Naive thymus-derived CD8-positive, alpha-beta T cell (primary cell): ENCODE measurements at places on chromosomes 13 and 19.

- DNase-seq: no peak
Measured at GRCh38 chr13:67469623-67470022, 239.5 kb upstream of the PCDH9 start.

GRCh38 chr19:29265436-29265835, 52.5 kb upstream of the UQCRFS1 start:
- DNase-seq: no peak

GRCh38 chr13:26758496-26759157, 2.0 kb downstream of the GPR12 start:
- no peak for DNase-seq

GRCh38 chr19:38389101-38389925, 816 bp downstream of the SPRED3 start:
- no peak for DNase-seq

GRCh38 chr19:3725640-3726310, 17.6 kb downstream of the TJP3 start:
- DNase-seq: no peak

- no peak for DNase-seq
Measured at GRCh38 chr13:112779856-112780604, 90.2 kb downstream of the ATP11A start.

DNA sequence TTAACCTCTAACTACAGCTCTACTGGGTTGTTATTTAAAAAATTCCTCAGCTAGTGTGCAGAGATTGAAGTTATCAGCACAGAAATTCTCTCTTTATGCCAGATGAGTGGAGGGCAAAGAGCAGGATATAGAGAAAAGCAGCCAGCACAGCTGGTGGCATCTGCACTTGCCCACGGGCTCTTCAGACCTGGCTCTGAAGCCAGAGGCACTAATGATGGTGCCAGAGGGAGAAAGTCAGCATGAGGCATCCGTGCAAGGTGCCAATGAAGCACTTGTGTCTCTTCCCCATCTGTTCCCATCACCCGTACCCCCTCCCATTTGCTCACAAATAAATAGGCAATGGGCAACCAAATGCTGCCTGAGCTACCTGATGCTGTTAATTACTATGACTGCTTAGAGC, 138.9 kb downstream of the OLFM4 start:
- no peak for DNase-seq

DNA sequence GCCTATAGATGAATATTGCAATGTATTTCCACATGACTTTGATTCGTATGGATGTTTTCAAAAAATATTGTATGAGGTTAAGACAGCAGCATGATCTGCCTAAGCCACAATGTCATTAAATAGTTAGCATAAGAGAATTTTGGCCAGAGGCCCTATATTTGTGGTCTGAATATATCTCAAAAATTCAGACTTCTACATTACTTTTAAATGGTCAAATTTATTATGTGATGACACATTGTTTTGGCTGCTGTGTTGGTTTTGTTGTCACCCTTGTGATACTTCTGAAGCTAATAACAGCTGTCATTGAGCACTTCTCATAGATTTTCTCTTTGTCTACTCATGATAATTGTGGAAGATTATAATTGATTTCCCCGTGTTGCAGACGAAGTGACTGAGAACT, 288.2 kb downstream of the MYO16 start:
- no peak for DNase-seq

- DNase-seq: peak; percentile 70
Measured at GRCh38 chr19:50556282-50557008, 11.8 kb downstream of the LRRC4B start.

DNA sequence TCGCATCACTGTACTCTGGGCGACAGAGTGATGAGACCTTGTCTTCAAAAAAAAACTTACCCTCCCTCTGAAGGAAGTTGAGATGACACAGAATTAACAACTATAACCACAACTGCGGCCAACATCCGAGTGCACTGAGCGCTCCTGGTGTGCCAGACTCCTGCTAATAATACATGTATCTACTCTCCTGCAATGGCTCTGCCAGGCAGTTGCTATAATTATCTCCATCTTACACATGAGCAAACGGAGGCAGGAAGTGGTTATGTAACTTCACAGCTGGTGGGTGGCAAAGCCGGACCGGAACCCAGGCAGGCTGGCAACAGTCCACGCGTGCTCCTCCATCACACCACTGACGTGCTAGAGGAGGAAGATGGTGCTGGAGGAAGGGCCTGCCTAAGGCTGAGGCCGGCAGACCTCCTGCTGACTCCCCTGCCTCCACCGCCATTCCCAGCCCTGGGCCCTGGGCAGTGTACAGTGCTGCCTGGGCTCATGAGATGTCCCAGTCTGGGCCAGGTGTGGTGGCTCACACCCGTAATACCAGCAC, 12.6 kb downstream of the XRCC1 start:
- peak; percentile 83 for DNase-seq

GRCh38 chr19:13978351-13979243, 26.3 kb downstream of the DCAF15 start:
- DNase-seq: no peak

DNA sequence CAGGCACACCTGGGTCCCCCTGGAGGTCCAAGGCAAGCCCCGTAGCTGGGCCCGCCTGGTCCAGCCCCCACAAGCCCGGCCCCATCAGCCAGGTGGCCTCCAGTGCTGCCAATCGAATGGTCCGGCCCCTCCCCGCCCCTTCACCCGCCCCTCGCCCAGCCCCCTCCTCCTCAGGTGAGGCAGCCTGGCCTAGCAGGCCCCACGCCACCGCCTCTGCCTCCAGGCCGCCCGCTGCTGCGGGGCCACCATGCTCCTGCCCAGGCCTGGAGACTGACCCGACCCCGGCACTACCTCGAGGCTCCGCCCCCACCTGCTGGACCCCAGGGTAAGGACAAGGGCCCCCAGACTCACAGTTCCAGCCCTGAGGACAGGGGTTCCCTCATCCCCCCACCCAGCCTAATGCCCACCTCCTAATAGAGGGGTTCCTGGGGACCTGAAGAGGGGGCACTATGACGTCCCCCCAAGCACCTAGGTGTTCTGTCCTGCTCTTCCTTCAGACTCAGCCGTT, at the start of gene HPN:
TSS of gene HPN (plus strand) at position 174 of the 508 bp plus-strand sequence. CDS start 786 bp downstream, outside the sequence.
- no peak for DNase-seq

GRCh38 chr13:110379905-110380341, 72.8 kb downstream of the COL4A2 start:
- no peak for DNase-seq

DNA sequence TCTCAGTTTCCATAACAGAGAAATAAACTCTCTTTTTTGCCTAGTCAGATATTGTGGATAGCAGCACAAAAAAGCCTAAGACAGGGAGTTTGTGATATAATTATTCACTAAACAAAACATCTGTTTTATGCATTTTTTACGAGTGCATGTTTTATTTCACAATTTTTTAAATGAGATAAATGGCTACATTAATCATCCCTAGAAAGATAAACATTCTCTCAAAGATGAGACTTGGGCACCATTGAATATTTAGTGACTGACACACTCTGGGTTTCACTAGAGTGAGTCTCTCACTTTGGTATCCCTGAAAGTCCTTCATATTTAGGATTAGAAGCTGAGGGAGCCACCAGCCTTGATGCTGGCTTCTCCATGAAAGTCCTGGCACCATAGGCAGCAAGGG, 74.3 kb upstream of the LRCH1 start:
- DNase-seq: no peak

DNA sequence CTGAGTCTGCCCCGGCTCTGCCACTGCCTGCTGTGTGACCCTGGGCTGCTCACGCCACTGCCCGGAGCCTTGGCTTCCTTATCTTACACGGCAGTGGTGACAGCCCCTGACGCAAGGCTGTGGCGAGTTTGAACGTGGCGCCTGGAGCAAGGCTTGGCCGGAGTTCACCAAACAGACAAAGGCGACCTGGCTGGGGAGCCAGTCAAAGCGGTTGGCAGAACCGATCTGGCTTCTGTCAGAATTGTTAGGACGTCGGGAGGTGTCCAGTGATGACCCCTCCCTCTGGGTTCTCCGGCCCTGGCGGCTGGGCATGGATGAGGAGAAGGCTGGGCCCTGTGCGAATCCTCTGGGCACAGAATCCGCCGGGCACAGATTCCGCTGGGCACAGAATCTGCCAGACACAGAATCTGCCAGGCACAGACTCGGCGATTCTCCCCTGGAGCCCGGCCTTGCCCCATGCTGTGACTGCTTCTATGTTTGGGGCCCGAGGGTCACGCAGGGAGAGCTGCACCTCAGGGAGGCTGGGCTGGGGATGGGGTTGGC, 11.7 kb upstream of the TMEM255B start:
- no peak for DNase-seq

DNA sequence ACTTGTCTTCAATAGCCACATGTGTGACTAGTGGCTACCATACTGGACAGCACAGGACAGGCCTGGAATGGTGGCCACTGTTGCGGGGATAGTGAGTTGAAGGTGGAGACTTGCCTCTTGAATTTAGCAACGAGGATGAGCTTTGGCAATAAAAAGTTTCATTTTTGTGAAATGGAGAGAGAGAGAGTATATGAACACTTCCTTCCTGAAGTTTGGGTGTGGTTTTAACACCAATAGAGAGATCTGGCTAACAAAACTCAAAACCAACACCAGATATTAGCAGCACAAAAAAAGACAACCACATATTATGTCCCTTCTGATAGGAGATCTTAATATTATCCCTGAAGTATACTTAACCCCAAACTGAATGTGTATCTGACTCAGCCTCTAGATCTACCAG, 6.3 kb upstream of the LRFN3 start:
- peak; percentile 41 for DNase-seq
